ENCODE measurements at places on chromosomes 4 and X.

DNA sequence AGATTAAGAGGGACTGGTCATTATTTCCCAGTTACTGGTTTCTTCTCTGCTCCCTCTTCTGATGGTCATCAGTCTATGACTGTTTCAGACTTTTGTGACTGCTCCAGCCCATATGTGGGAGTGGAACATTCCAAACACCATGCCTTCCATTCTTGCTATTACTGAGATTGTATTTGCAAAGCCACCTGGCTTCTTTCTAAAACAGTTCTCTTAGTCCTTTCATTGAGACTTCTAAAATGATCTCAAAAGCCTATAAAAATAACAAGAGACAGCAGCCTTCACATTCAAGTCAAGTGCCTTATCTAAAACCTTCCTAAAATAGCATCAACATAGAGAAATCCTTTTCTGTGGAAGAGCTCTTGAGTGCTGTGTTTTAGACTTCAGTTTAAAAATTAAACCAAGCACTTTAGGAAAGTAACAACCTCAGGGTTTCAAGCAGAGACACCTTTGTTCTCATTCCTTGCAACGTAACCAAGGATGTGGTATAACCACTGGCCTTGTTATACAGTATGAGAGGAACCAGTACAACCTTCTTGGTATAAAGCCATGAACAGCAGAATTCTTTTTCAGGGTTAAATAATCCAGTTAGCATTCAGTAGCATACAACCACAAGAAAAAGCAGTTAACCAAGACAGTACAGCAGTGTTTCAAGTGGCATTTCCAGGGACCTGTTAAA lies 97.1 kb downstream of the NFKB1 start:
- no peak for DNase-seq

GRCh38 chr4:76980261-76980660 lies 30.7 kb downstream of the SEPTIN11 start:
- no peak for DNase-seq

DNA sequence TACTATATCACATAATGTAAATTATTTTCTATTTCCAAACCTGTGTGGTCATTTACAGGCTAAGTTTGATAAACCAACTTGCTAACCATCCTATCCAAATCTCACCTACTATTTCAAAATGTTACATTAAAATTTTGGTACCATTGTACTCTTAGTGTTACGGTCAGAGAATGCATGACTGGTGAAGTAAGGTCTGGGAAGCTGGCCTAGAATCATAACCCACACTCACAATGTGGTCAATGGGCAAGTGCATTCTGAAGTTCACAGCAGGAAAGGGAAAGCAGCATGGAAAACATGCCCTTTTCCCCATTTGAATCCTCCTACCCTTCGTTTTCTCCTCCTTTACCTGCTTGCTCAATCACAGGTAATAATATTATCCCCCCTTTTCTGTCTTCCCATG lies 54.4 kb downstream of the PPP3CA start:
- DNase-seq: no peak

DNA sequence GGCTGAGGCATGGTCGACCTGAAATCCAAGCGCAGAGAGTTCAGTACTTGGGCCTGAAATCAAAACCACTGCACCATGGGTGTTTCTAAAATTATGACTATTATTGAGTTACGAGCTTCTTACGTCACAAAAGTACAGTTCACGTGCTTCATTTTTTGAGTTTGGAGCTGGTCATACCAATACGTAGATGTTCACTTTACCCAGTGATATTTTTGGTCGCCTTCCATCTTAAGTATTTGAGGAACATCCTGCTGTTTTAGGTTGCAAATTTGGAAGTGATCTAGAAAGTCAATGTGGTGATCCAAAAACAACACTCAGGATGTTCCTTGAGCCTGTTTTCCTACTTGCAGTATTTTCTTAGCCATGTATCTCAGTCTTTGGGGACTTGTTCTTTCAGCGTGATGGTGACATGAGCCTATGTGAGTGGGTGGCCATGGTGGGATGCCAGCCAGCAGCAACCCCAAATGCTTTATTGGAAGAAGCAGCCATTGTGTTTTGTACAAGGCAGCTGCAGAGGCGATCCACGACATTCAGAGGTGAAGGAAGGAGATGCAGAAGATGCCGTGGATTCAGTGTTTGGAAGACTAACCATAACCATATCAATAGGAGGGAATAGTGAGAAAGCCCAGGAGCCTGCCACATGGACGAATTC lies 28.7 kb downstream of the LDB2 start:
- DNase-seq: no peak

DNA sequence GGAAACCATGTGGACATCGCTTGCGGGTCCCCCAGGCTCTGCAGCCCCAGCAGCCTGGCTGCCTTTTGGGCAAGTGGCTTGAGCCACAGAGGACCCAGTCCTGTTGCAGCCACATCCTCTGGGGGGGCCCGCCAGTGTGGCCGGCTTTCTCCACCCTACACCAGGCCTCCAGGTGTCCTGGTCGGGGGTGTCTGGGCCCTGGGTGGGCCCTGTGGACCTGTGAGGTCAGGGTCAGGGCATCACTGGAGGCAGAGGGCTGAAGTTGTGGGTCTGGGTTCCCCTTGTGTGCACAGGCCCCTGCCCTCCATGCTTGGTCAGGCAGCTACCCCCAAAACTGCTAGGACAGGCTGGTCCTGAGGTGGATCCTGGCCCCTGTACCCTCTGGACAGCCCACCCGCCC lies 3.3 kb upstream of the MSANTD1 start:
- DNase-seq: no peak

DNA sequence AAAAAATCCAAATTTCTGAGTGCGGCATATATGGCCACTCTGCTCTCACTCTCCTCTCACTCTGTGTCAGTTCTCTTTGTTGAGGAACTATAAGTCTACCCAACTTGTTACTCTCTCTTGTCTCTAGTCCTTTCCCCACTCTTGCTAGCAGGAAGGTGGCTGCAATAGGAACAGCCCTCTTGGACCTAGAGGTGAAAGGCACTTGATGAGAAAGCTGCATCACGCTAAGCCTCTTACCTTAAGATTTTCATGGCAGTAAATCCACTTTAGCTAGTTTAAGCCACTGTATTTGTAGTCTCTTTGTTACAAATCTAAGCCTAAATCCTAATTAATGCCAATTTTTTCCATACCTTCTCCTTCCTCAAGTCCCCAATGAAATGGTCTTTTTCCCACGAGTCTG lies 189.9 kb downstream of the NKX6-1 start:
- no peak for DNase-seq

DNA sequence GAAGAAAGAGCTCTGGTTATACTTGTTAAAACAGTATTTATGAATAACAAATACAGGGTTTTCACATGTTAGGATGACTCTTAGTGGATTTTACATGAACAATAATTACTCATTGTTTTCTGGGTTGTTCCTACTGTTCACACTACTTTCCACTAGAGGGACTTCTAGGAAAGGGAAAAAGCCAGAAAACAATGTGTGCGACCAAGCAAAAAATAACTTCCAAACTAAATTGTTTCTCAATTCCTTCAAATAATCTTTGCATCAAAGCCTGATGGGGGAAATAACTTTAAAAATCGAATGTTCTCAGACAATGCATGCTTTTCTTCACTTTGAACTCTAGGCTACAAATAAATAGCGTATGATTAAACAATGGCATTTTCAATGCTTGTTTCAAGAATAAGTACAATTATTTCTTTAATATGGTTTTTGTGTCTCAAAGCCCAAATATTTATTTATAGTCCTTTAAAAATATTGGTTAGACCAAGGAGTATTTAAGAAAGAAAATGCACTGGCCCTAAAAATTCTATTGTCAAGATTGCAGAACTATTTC lies 72.1 kb upstream of the ETNPPL start:
- DNase-seq: peak; percentile 40

GRCh38 chrX:139936259-139936658 lies 3.4 kb upstream of the ATP11C start:
- no peak for DNase-seq

DNA sequence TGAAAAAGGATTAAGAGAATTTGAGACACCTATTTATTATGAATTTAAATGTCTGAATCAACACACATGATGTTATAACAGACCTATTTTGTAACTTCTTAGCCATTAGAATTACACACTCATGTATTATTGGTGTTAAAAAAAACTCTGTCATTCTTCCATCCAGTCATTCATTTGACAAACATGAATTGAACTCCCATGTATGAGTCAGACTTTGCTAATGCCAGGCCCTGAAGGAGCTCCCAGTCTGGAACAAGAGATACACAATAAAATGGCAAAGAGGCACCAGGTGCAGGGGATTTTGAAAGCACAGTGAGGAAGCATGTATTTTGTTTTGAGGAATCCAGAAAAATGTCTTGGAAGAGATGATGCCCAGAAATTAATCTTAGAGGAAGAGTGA lies 87.7 kb upstream of the EFHC2 start:
- DNase-seq: peak; percentile 29

DNA sequence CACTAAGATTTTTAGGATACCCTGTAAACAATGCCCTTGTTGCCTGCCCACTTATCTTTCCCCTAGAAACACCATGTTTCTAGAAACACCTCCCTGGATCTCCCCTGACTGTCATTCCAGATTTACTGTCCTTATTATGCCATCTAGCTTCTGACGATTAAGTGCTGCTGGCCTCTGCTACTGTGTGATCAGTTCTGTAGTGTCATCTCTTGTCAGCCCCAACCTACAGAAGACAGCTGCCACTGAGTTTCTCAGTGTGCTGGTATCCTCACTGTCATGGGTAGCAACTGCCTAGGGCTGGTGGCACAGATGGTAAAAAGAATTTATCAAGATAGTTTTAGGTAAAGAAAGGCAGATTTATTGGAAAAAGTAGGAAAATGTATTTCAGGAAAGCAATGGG lies 68.7 kb upstream of the WWC2 start:
- no peak for DNase-seq

GRCh38 chrX:75156531-75156945 lies 455 bp upstream of the ABCB7 start:
- DNase-seq: no peak

- peak; percentile 37 for DNase-seq
Observed at GRCh38 chrX:38803588-38804431, 2.6 kb downstream of the MID1IP1 start.

DNA sequence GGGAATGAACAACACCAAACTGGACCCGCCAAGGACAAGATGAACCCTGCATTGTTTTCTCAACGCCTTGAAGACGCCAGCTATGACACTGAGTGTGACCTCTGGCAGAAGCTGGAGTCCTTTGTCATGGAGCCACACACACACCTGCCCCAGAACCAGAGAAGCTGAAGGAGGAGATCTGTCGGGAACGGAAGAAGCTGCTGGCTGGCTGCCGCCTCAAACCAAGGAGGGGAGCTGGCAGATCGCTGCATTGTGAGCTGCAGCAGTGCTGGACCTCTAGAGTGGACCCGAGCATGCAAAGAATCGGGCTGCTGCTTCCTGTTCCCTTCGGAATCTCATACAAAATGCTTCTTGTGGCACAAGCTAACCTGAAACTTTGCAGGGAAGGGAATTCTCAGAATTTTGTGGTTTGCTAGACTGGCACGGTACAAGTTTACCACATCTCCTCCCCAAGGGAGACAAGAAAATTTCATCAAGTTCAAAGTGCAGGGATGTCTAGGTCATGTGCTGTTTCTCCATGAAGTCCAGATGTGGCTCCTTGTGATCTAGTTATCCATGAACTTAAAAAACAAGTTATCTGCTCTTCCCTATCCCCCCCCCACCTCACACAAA lies 23.4 kb upstream of the GLRB start:
- no peak for DNase-seq

- DNase-seq: no peak
Observed at GRCh38 chr4:133565379-133565778, 416.3 kb downstream of the PCDH10 start.

DNA sequence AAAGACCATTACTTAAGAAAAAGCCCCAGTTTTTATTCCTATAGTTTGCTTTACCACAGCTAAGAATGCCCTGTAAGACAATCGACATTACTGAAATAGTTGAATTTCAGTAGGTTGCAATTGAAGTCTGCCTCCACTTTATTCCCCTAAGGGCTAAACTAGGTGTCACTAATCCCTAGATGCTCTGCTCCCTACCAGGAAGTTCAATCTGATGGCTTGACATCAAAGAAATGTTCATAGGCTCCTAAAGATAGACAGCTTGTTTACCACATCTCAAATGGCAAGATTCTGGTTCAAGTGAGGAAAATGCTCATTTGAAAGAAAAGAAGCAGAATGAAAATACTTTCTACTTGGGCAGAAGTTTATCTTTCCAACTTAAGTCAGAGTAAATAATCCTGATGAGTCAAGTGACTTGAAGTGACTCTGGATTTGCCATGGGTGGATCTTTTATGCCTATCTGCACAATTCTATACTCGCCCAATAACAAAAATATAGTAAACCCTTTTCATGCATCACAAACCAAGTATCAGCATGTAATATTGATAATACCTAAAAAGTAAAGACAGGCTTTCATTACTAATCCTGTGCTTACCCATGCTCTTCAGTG lies 117.2 kb downstream of the SH3RF1 start:
- DNase-seq: no peak

DNA sequence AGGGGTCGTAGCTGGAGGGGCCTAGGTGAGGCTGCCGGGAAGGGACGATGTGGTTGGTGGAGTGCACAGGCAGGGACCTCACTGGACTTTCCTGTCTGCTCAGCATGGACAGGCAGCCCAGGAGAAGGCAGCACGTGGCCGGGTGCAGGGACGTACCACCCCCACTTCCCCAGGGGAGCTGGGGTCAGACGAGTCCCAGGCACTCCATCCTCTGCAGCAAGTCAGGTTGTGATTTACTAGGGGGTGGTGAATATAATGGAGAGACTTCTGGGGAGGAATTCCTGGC lies 1.5 kb upstream of the CTBP1 start:
- DNase-seq: no peak

GRCh38 chr4:53541577-53542206 lies 49.6 kb downstream of the LNX1 start:
- peak; percentile 86 for DNase-seq

- no peak for DNase-seq
Observed at GRCh38 chr4:148831945-148832344, 389.7 kb upstream of the NR3C2 start.

- no peak for DNase-seq
Observed at GRCh38 chr4:167989815-167990214, 102.5 kb upstream of the ANXA10 start.

- no peak for DNase-seq
Observed at GRCh38 chr4:159191989-159192388, 89.1 kb downstream of the RAPGEF2 start.

- DNase-seq: no peak
Observed at GRCh38 chrX:114889481-114889880, 127.9 kb downstream of the IL13RA2 start.

DNA sequence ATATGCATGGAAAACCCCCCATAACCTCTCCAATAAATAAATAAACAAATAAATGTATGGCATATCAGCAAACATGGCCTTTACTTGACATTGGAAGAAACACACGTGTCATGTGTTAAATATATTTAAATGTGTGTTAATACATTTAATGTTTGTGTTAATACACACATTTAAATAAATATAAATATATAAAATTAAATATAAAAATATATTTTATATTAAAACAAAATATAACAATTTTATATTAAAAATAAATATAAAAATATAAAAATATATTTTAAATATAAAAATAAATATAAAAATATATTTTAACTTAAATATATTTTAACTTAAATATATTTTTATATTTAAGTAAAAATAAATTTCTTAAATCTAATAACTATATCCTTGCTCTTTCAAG lies 187.6 kb upstream of the CXXC4 start:
- DNase-seq: no peak

- peak; percentile 31 for DNase-seq
Observed at GRCh38 chrX:100615005-100615404, 21.6 kb downstream of the TSPAN6 start.
